ENCODE measurements at places on chromosomes 5 and 9. TPM values are rescaled to one million over a fixed set of nuclear protein-coding genes. Genes with fewer than 3 reads are reported as not detected.
A peak's percentile ranks its signal among the peaks of the same experiment; 100 is the strongest.

Gene UGT3A2
- not detected for total RNA-seq

Gene SHLD3
- 5.3 TPM for total RNA-seq

DNA sequence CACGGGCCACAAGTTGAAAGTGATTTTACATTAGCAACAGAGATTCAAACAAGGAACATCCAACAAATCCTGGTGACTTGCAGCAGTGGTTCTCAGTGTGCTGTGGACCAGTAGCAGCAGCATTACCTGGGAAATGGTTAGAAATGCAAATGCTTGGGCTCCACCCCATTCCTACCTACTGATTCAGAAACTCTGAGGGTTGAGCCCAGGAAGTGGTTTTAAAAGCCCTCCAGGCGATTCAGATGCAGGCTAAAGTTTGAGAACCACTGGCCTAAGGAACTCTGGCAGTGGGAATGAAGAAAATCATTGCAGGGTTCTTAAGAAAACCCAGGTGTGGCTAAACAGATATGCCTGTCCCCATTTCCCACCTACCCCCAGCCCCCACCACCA lies 398.8 kb downstream of the ENC1 start:
- DNase-seq = peak; percentile 22

Gene INSL4
- total RNA-seq = not detected

DNA sequence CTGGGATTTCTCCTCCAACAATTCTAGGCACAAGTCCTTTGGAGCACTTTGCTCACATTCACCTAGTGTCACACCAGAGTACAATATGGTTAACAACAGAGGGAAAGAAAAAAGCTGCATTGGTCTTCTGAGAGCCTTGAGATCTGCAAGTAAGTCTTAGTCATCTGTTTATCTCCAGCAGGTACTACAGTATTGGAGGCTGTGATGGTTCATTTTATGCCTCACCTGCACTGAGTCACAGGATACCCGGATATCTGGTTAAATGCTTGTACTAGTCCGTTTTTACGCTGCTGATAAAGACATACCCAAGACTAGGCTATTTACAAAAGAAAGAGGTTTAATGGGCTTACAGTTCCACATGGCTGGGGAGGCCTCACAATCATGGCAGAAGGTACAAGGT lies 525.0 kb downstream of the NR2F1-AS1 start:
- no peak for DNase-seq

GRCh38 chr5:76688212-76688611 lies 27.7 kb upstream of the F2R start:
- no peak for DNase-seq

Gene MUSK
- not detected for total RNA-seq

Gene MYOZ3
- total RNA-seq = 0.72 TPM

GRCh38 chr5:176844706-176845391 lies 34.5 kb downstream of the UNC5A start:
- DNase-seq = no peak

DNA sequence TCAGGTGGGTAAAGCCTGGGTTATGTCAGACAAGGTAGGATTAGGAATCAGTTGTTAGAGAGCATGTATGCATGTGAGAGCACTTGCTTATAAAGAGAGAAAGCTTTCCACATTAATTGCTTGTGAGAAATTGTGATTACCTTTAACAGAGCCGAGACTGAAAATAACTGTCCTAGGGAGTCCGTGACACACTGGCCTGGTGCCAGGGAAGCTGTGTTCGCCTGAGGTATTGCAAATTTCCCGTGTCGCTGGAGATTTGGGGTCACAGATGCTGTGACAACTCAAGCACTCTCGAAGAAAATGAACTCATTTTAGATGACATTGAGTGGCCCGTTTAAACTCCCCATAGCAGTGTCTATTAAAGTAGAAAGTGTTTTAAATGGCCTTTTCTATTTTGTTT lies 9.6 kb downstream of the SLC1A1 start:
- no peak for DNase-seq

Gene KIF3A
- total RNA-seq = 12.7 TPM

GRCh38 chr9:74742792-74743730 lies 144.7 kb downstream of the TRPM6 start:
- DNase-seq = peak; percentile 51

DNA sequence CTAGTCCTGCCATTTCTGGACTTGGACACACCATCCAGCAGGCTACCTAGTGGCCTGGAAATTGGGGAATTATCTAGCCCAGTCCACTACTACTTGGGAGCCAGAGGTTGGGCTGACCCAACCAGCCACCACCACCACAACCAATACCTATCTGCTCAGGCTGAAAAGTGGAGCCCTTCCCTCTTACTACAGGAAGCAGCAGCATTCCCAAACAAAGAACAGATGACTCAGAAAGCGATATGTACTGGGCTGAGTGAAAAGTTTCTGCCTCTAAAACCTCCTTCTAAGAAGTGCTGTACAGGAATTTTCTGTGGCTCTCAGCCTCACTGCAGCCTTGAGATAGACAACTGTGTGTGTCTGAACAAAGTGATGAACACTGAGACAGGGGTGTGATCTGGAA lies 279.4 kb downstream of the CDH10 start:
- no peak for DNase-seq

Gene GPRIN1
- total RNA-seq = 7.1 TPM

- no peak for DNase-seq
These were observed 38.4 kb upstream of the CLPTM1L start for GRCh38 chr5:1383344-1383743.

DNA sequence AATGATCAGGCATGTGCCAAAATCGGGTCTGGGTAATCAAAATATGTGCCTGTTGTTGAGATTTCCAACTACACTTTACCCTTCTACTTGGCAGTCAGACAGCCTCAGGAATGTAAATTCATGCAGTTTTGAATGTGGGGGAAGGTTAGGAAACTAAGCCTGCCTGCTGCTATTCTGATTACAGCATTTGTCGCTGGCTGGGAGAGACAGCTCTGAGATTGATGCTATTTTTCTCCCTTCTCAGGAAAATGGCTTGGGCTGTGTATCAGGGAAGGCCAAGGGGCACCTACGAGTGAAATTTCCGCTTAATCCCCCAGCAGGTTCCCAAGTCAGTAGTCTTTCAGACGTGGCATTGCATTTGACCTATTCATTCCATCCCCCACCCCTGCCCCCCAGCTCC lies 3.6 kb upstream of the RGS7BP start:
- no peak for DNase-seq

GRCh38 chr9:113879318-113879717 lies 3.2 kb downstream of the ZNF618 start:
- DNase-seq = peak; percentile 44

Gene BAAT
- not detected for total RNA-seq

DNA sequence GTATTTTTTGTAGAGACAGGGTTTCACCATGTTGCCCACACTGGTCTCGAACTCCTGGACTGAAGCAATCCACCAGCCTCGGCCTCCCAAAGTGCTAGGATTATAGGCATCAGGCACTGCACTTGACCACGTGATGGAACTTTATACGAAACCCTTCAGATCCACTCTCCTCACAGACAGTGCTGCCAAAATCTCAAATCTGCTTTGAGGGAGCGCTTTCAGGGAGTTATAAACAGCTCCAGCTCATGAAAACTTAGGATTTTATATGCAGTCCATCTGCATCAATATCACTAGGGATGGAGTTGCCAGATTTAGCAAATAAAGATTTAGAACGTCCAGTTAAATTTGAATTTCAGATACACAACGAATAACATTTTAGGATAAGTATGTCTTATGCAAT lies 25.0 kb upstream of the MYO10 start:
- DNase-seq = no peak

DNA sequence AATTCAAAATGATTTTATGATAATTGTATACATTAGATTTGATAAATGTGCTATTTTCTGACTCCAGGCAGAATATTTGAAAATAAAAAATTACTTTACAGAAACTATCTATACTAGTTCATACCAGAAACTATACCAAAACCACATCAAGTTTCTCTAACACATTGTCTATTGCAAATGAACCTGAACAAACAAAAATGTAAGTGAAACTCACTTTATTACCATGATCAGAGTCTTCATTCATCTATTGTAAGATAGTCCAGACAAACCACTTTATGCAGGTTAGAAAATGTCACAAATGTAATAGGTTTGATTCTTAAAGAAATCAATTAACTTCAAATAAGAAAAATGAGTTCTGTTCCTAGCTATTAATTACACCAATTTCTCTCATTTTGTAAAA lies 99.4 kb downstream of the OXCT1 start:
- DNase-seq = no peak

Gene PCDHA11
- total RNA-seq = 0.08 TPM

Gene HMGCR
- 68.7 TPM for total RNA-seq

DNA sequence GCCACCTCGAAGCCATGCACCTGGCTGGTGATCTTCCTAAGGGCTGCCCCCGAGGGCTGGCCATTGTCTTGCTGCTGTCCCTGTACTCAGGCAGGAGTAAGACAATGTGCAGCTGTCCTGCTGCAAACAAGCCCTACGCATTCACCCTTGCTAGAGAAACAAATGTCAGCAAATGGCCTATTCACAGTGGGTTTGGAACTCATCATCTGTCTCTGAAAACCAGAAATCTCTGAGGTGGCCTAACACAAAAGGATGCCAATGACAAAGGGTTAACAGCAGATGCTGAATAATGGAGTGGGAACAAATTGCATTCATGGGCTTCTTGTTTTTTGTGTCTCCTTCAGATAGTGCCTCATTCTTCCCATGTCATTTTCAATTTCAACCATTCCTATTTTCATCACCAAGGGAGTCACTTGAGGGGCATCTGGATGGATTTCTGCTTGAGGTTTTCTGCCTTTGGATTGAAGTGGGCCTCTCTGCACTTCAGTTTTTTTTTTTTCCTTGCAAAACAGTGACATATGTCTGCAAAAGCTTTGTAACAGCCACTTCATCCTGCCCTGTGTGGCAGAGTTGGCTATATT lies 261.6 kb upstream of the VLDLR start:
- DNase-seq = no peak

DNA sequence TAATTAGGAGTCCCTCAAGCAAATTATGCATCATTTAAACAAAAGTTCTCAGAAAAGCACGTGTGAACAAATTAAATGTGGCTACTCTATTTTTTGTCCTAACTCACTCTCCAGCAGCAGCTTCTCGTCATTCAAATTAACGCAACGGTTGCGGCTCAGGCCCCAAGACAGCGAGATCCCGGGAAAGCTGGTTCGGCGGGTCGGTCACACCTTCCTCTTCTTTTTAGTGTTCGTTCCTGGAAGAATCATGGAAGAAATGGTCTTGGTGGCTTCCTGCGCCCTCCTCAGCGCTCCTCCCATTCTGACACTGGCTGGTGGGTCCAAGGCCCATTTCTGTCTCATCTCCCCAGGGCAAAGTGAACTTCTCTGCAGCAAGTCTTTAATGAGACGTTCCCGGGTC lies 382.8 kb upstream of the IRX1 start:
- DNase-seq = no peak

- no peak for DNase-seq
These were observed 117.3 kb upstream of the PPP2R2B start for GRCh38 chr5:146995878-146996277.

GRCh38 chr9:113719919-113720318 lies 156.2 kb upstream of the ZNF618 start:
- no peak for DNase-seq

GRCh38 chr5:134135091-134135655 lies 20.7 kb downstream of the TCF7 start:
- DNase-seq = no peak

DNA sequence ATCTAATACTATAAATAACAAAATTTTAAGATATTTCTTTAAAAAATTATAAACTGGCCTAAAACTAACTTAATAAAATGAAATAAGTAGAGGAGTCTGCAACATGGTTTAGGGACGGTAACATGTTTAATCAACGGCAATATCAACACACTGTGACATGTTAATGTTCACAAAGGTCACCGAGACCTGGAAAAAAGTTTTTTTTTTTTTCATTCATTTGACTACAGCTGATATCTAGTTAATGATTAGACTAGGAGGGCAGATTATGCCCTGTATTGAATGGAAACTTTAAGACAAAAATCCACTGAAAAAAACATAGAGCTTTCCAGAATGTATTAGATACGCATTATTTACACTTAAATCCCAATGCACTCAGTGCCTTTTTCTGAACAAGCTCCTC lies 67.0 kb upstream of the CDK5RAP2 start:
- DNase-seq = no peak

DNA sequence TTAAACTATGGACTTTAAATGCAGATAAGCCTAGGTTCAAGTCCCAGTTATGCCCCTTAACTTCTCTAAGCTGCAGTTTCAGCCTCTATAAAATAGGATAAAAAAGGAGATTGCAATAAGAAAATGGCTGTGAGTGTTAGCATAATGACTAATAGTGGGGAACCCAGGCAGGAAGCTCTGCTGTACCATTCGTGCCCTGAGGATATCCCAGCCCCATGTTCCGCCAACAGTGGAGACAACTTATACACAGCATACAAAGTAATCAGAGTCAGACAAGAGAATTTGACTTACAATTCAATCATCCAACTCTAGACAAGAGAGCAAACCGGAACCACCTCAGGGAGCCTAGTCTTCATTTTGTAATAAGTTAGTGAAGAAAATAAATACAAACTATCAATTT lies 141.5 kb upstream of the FSTL4 start:
- no peak for DNase-seq

GRCh38 chr5:137231540-137231939 lies 267.6 kb downstream of the SPOCK1 start:
- DNase-seq = peak; percentile 56

DNA sequence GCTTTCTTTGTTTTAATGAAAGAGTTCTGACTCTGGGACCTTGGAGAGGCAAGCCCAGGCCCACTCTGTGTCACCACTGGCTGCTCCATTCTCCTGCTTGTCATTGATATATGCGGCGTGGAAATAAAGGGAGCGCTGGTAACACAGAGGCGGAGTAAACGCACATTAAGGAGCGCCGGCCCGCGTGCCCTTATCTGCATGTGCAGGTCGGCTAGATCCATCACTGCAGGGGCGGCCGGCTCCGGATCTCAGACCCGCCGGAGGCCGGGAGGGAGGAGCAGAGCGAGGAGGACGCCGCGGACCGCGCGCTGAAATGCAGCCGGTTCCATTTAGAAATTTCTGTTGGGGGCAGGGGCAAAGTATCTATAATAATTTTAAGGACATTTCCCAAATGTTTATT lies 70.8 kb downstream of the MRPL36 start:
- no peak for DNase-seq

Gene GABRA6
- total RNA-seq = not detected

DNA sequence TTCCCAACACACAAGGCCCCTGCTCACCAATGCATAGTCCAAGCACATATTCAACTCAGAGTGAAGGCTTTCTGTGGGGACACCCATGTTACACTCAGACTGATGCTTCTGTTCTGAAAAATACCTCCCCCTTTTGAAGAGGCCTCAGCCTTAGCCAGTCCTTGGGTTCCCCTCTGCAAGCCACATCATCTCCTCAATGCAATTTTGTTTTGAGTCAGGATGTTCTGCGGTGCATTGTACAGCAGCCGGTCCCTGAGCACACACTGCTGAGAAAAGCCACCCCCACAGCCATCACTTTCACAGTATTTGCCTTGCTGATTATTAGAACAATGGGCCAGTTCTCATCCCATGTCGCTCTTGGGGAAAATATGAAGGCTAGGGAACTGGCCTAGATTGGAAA lies 241.2 kb downstream of the FAM114A2 start:
- DNase-seq = no peak

Data from fibroblast of the aortic adventitia (primary cell).